NCI-H748 treated with DMSO at 0.1 percent for 48 hours (cell line): ENCODE measurements at places on chromosomes 16 and 17.

DNA sequence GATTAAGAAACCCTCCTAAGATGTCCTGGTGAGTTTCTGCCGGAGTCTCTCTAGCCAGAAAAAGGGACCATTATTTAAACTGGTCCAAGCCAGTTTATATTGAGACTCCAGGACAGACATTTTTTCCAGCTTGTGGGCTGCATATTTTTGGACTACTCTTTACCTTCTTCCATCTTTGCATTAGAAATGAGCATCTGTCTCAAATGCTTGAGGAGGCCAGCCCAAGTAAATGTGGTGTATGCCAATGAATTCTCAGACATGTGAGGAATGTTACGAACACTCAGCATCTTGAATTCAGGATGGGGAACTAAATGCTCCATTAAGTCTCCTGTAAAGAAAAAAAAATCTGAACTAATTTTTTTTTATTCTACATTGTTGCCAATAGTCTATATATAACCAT, 18.4 kb downstream of the TUBD1 start:
- DNase-seq: no peak

DNA sequence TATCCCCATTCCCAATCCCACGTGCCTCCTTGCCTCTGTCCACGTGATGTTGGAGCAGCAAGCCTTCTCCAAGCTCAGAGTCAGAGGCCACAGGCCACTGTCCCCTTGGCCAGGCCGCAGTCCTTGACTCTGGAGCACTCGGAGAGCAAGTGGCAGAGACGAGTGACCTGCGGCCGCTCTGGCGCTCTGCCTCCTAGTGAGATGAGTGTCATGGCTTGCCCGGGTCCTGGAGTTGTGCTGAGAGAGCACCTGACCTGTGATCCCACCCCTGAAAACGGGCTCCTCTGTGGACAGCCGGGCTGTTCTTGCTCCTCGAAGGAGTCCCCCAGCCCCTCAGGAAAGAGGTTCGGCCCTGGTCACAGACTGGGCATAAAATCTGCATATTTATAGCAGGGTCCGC, 10.0 kb upstream of the FASN start:
- no peak for DNase-seq

- DNase-seq: no peak
These were observed 12.8 kb upstream of the KSR1 start for GRCh38 chr17:27443491-27443890.

DNA sequence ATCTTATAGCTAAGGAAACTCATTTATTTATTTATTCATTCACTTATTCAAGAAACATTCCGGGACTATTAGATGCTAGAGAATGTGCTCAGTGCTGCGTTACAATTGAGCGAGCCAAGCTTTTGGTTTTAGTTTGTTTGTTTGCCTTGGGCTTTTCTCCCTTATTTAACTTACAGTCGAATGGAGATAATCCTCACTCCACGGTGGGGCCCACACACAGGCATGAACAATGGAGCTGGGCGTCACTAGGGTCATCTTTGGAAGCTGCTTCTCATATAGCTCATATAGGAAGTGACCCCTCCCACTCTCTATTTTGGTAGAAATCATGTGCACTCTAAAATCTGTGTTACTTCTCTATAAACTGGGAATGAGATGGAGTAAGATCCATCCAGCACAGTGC, 210.0 kb downstream of the TMEM114 start:
- no peak for DNase-seq

DNA sequence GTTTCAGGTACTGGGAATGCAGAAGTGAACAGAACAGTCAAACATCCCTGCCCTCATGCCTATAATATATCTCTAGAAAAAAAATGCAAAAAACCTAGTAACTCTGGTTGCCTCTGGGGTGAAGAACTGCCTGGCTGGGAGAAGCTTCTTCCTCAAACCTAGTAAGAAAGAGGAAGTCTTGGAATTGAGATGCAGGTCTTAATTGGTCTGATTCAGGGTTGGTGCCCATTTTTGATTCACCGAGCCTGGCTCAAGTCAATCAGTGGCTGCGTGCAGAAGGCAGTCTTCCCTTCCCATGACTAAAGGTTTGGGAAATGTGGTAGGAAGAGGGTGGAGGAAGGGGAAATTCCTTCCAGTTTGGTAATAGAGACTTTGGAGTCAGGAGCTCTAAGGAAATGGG, 22.4 kb downstream of the CDRT15 start:
- no peak for DNase-seq

DNA sequence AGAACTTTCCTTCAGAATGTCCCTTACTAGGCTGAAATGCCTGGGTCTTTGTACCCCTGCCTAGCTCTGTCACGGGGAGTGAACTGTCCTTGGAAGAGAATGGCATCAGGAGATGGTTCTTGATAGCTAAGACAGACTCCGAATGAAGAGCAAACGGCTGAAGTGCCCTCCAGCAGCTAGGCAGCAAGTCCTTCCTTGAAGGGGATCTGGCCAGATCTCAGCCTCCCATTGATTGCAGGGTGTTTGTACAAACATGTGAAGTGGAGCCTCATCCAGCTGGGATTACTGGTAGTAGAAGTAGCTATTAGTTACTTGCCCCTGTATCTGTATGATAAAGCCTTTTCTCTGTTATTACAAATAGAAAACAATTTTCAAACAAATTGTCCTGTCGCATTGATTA, 30.9 kb downstream of the LRRC36 start:
- DNase-seq: no peak

DNA sequence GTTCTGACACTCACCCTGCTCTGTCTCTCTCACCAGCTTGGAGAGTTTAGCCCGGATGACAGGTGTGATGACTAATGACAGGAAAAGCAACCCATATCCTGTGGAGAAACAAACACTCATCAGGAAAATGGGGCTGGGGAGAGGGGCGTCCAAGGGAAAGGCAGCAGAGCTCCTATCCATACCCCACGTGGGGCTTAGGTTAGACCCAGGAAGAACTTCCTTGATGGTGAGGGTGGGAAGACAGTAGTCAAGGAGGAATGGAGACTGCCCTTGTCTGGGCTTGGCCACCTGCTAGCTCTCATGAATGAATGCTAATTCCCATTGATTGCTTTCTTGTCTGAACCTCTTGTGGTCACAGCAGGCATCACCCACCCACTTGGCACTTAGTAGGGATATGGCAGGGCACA, 3.8 kb downstream of the SLC46A1 start:
- no peak for DNase-seq

DNA sequence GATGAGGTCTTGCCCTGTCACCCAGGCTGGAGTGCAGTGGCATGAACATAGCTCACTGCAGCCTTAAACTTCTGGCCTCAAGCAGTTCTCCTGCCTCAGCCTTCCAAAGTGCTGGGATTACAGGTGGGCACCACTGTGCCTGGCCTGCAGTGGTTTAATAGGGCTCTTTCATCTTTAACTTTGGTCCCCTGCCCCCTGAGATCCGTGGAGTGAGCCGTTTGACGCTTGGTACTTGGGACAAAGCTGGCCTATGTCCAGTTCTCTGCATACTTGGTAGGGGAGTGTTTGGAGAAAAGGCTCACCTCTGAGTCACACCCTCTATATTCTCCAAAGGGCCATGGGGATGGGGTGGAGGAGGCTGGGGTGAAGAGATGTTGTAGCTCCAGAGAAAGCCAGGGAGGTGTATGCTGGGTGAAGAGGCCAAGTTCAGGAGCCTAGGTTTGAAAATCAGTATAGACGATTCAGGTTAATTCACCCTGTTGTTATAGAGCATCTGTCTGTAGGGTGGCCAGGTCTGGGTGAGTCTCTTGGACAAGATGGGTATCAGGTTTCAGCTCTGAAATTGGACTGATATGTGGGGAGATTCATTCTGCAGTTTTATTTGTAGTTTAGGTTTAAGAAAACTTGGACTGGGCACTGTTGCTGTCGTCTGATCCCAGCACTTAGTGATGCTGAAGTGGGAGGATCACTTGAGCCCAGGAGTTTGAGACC, 17.6 kb downstream of the ABCC1 start:
- DNase-seq: no peak

GRCh38 chr16:964356-965035, 6.3 kb downstream of the LMF1 start:
- DNase-seq: no peak

DNA sequence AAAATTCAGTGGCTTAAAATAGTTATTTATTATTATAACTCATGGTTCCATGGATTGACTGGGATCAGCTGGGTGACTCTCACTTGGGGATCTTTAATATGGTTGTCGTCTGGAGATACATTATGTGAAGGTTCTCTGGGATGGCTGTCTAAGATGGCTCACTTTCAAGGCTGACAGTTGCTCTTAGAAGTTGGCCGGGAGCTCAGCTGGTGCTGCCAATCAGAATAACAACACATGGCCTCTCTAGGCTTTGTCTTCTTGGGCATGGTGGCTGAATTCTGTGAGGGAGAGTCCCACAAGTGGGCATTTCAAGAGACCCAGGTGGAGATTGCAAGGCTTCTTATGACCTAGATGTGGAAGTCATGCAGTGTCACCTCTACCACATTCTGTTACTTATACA, 269.7 kb downstream of the CA10 start:
- no peak for DNase-seq

DNA sequence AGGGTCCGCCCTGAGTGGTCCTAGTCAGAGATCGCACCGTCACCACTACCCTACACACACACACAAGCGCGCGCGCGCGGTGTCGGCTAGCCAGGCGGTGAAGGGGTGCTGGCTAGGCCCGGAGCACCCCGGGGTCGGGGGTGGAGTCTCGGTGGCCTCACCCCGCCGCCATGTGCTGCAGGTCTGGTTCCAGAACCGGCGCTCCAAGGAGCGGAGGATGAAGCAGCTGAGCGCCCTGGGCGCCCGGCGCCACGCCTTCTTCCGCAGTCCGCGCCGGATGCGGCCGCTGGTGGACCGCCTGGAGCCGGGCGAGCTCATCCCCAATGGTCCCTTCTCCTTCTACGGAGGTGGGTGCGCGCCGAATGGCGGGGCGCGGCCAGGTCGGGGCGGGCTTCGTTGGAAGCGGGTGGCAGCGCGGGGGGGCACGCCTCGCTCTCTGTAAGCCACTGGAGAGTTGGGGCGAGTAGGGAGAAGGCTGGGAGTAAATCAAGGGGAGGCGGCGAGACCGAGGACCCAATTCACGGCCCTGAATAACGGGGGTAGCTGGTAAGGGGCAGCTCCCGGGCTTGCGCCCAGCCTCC, 4.8 kb downstream of the LHX1 start:
- DNase-seq: no peak

GRCh38 chr16:75203667-75204409, 3.1 kb downstream of the CTRB2 start:
- no peak for DNase-seq

DNA sequence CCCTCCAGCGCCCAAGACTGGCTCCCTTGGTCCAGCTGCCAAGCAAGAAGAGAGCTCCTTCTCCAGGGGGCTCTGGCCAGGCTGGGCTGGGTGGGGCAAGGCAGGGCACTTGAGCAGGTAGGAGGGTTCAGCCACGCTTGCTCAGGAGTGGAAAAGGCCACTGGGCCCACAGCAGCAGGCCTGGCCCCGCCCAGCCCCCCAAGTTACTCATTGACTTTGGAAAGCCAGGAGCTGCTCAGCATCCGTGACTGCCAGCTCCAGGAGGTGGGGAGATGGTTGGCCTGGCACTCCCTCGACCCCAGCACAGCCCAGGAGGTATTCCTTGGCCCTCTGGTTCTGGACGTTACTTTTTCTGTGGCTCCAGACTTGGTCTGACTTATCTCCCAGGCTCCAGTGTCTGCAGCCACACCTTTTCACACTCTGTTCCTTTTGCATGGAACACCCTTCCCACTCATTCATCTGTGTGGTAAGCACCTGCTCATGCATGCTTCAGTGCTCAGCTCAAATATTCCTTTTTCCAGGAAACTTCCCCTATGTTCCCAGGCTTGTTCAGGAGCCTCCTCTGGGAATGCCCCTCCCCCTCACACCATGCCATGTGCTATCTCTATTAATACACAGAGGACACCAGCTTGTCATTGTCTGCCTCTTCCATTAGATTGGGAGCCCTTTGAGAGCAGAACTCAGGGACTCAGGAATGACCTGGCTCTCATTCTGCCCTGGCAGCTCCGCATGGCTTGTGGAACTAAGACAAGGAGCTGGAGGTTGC, at the start of gene CDH16:
TSS of gene CDH16 (minus strand) at position 83 of the 766 bp plus-strand sequence. CDS start 820 bp downstream, outside the sequence.
- DNase-seq: no peak

GRCh38 chr16:80946481-80946880, 60.2 kb downstream of the CMC2 start:
- DNase-seq: no peak

GRCh38 chr17:27562777-27563455, 68.1 kb upstream of the LGALS9 start:
- DNase-seq: no peak

- peak; percentile 67 for DNase-seq
These were observed at the start of gene MAP1LC3B for GRCh38 chr16:87391950-87392820. Gene MAP1LC3B (plus strand): TSS chr16:87392336. CDS start chr16:87392428, 92 bp downstream.

- no peak for DNase-seq
These were observed 13.7 kb downstream of the SHCBP1 start for GRCh38 chr16:46607529-46607928.

DNA sequence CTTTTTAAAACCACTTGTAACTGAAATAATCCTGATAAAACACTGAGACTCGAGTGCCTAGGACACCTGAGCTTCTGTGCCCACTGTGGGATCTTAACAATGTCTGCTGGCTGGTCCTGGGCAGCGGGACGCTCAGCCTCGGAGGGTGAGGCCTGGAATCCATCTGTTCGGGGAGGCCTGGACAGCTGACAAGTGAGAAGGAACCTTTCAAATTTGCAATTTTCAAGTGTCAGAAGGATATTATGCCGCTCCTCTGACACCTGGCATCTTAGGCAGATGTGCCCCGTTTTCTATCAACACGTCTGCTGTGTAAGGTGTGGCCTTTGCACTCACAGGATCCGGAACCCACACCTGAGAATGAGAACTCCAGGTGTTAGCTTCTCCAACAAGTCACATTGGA, 33.1 kb upstream of the C16orf78 start:
- DNase-seq: no peak

GRCh38 chr17:16988749-16989229, 16.9 kb upstream of the TNFRSF13B start:
- DNase-seq: no peak
